Fibroblast of the aortic adventitia (primary cell): ENCODE measurements at places on chromosomes 4 and X. TPM values are rescaled to one million over a fixed set of nuclear protein-coding genes. Genes with fewer than 3 reads are reported as not detected.

ZNF595 gene
- total RNA-seq = 11.0 and 15.5 TPM in 2 replicates

DUX4 gene
- not detected in 2 replicates for total RNA-seq

GK gene
- 8.6 and 17.7 TPM in 2 replicates for total RNA-seq

MAP7D2 gene
- 0.18 and 1.2 TPM in 2 replicates for total RNA-seq

MMRN1 gene
- 0.45 and 3.7 TPM in 2 replicates for total RNA-seq

C1QTNF7 gene
- 0.18 and 11.8 TPM in 2 replicates for total RNA-seq

UGT2B17 gene
- not detected in 2 replicates for total RNA-seq

MTNR1A gene
- total RNA-seq = not detected in 2 replicates

PCDH18 gene
- 102 and 210 TPM in 2 replicates for total RNA-seq

SLC25A4 gene
- 4.3 and 10.8 TPM in 2 replicates for total RNA-seq

SHROOM2 gene
- 0.16 TPM in 1 of 2 replicates, not detected in the other for total RNA-seq

SSX1 gene
- total RNA-seq = 0.09 TPM in 1 of 2 replicates, not detected in the other

SPANXB1 gene
- not detected in 2 replicates for total RNA-seq

TLL1 gene
- 0.09 and 1.5 TPM in 2 replicates for total RNA-seq

CSAG2 gene
- total RNA-seq = not detected in 2 replicates

TMEM156 gene
- 0.18 TPM in 1 of 2 replicates, not detected in the other for total RNA-seq

KCND1 gene
- 0.81 and 1.4 TPM in 2 replicates for total RNA-seq

TCEAL1 gene
- 38.2 and 113 TPM in 2 replicates for total RNA-seq

ERAS gene
- total RNA-seq = not detected in 2 replicates

TRAM1L1 gene
- total RNA-seq = 3.2 and 4.3 TPM in 2 replicates

FGB gene
- total RNA-seq = not detected in 2 replicates

TLR1 gene
- total RNA-seq = 3.2 and 3.5 TPM in 2 replicates

NRK gene
- 0.09 and 4.1 TPM in 2 replicates for total RNA-seq

TMPRSS11E gene
- not detected in 2 replicates for total RNA-seq
